Thyroid gland (tissue), 4 donors: ENCODE measurements at places on chromosomes 1 and 21. TPM values are rescaled to one million over a fixed set of nuclear protein-coding genes. Genes with fewer than 3 reads are reported as not detected.
A peak's percentile ranks its signal among the peaks of the same experiment; 100 is the strongest.

Gene A3GALT2
- not detected for total RNA-seq

Gene HFM1
- total RNA-seq, result 8.1 TPM

Gene PSEN2
- 22.9 TPM for total RNA-seq

Gene EXO1
- not detected for total RNA-seq

Gene FCAMR
- total RNA-seq, result not detected

Gene AMY2A
- total RNA-seq, result not detected

Gene TRAF3IP3
- 0.93 TPM for total RNA-seq

GRCh38 chr1:244369256-244370057, 82.3 kb downstream of the ADSS2 start:
- H3K27ac ChIP-seq, result no peak overlapping the region
- H3K4me1 ChIP-seq, result no peaks in the 10 kb centered on the region
- DNase-seq, result no peak
- no peak overlapping the region for H3K4me3 ChIP-seq
- no peaks in the 10 kb centered on the region for H3K36me3 ChIP-seq

DNA sequence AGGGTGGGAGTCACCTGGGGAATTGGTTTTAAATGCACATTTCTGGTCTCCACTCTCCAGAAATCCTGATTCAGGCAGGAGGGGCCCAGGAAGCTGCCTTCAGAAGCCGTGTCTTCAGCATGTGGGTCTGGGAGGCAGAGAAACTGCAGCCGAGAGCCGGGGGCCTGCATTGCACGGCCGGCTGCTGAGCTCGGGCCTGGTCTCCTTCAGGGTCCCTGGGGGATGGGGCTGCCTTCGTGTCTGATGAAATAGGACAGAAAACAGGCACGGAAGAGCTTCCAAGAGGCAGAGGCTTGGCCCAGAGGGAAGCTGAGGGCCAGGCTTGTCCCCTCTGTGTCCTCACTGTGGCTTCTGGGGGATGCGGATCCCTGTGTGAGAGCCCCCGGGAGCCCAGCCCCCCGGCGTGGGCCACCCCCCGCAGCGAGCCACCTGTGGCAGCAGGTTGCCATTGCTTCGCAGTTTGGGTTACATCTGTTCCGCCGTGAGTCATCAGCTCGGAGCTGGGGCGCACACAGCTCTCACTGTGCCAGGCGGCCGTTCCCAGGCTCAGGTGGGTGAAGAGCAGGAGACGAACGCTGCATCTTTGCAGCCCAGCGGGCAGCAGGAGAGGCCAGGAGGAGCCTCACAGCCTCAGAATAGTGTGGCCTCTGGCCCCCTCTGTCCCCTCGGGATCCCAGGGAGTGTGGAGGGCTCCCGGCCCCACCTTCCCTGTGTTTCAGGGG, 72.4 kb downstream of the AJAP1 start:
- no peaks in the 10 kb centered on the region for H3K36me3 ChIP-seq
- no peak overlapping the region for H3K27ac ChIP-seq
- no peak for DNase-seq
- no peaks in the 10 kb centered on the region for H3K4me1 ChIP-seq

DNA sequence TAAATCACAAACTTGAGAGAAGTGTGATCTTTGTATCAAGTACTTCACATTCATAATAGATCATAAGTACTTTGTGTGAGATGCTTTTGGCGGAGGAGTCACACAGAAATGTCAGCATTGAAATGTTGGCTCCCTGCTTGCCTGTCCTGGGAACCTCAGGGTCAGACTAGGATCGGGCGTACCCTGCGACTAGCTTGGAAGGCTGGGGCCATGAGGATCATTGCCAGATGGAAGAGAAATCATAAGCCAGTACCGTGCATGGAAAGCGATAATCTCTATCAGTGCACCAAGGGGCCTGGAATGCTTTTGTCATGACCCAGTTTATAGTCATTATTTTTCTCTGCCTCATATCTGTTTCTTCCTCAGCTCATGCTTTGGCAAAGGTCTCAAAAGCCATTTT, 35.5 kb downstream of the MTR start:
- no peaks in the 10 kb centered on the region for H3K4me1 ChIP-seq
- H3K4me3 ChIP-seq, result no peak overlapping the region
- no peak overlapping the region for H3K27ac ChIP-seq
- no peak for DNase-seq
- H3K36me3 ChIP-seq, result peaks cover 43% of the 10 kb centered on the region

DNA sequence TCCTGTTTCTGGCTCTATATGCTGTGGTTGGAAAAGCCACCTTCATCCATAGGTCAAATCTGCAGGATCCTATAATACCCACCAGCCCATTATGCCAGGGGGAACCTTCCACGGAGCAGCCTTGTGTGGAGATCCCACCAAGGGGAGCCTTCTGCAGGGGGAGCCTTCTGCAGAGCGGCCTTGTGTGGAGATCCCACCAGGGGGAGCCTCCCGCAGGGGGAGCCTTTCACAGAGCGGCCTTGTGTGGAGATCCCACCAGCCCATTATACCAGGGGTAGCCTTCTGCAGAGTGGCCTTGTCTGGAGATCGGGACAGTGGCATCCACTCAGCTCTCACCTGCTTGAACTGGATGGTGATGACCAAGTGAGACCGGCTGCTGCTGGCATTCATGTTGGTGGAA, 85.3 kb downstream of the SCCPDH start:
- H3K36me3 ChIP-seq, result no peaks in the 10 kb centered on the region
- no peak for DNase-seq
- H3K27me3 ChIP-seq, result no peaks in the 10 kb centered on the region
- no peak overlapping the region for H3K4me3 ChIP-seq
- no peaks in the 10 kb centered on the region for H3K4me1 ChIP-seq

- H3K27ac ChIP-seq, result no peak overlapping the region
- no peaks in the 10 kb centered on the region for H3K27me3 ChIP-seq
- DNase-seq, result no peak
- no peaks in the 10 kb centered on the region for H3K36me3 ChIP-seq
- no peaks in the 10 kb centered on the region for H3K4me1 ChIP-seq
Observed at GRCh38 chr1:157624471-157624870, 26.6 kb upstream of the FCRL4 start.

GRCh38 chr1:77316006-77316405, 34.2 kb downstream of the AK5 start:
- H3K4me3 ChIP-seq, result no peak overlapping the region
- no peak for DNase-seq
- H3K36me3 ChIP-seq, result no peaks in the 10 kb centered on the region
- no peak overlapping the region for H3K27ac ChIP-seq
- no peaks in the 10 kb centered on the region for H3K4me1 ChIP-seq
- no peaks in the 10 kb centered on the region for H3K27me3 ChIP-seq

DNA sequence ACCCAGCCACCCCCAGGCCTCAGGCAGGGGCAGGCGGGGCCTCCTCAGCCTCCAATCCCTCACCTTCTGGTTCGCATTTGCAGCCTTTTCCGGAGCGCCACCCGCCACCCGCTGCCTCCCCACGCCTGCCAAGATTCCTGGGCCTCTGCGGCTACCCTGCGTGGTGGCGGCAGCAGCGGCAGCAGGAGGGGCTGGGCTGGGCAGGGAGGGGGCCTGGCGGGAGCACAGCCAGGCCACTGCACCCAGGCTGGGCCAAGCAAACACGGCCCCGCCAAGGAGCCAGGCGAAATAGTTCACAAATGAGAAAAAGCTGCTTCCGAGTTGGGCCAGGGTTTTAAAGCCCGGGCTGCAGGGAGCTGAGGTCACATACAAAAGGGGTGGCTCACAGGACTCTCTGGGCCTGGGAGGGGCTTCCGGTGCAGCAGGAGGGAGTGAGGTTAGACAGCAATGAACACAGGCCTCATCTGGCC, 9.8 kb downstream of the COL8A2 start:
- no peak overlapping the region for H3K4me3 ChIP-seq
- no peak overlapping the region for H3K27ac ChIP-seq
- H3K4me1 ChIP-seq, result peaks cover 6% of the 10 kb centered on the region
- no peaks in the 10 kb centered on the region for H3K27me3 ChIP-seq
- no peak for DNase-seq

- H3K4me1 ChIP-seq, result peaks cover 2% of the 10 kb centered on the region
- peak; percentile 54 for DNase-seq
- H3K27ac ChIP-seq, result peak overlapping the region; percentile 73
- no peak overlapping the region for H3K4me3 ChIP-seq
Observed at GRCh38 chr1:201460814-201461644, 8.0 kb downstream of the PHLDA3 start.

DNA sequence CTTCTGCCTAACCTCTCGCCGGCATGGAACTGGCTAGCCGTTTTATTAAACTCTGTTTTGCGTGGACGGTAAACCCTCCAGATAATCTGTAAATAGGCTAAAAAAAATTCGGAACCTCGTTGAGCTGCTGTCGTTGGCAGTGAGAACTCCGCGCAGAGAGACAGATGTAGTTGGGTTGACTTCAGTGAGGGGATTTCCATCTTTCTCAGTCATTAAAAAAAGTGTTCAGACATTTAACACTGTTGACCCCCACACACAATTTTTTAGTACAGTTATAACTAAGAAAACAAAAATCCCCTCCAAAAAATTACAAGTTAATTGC, 464 bp downstream of the PARK7 start:
- DNase-seq, result no peak
- peak overlapping the region; percentile 70 for H3K27ac ChIP-seq
- peak overlapping the region; percentile 66 for H3K4me3 ChIP-seq
- H3K36me3 ChIP-seq, result peaks cover 20% of the 10 kb centered on the region

GRCh38 chr1:84889437-84889836, 3.6 kb downstream of the LPAR3 start:
- no peaks in the 10 kb centered on the region for H3K36me3 ChIP-seq
- no peaks in the 10 kb centered on the region for H3K27me3 ChIP-seq
- no peak overlapping the region for H3K4me3 ChIP-seq
- no peak overlapping the region for H3K27ac ChIP-seq
- peaks cover 3% of the 10 kb centered on the region for H3K4me1 ChIP-seq
- DNase-seq, result no peak

DNA sequence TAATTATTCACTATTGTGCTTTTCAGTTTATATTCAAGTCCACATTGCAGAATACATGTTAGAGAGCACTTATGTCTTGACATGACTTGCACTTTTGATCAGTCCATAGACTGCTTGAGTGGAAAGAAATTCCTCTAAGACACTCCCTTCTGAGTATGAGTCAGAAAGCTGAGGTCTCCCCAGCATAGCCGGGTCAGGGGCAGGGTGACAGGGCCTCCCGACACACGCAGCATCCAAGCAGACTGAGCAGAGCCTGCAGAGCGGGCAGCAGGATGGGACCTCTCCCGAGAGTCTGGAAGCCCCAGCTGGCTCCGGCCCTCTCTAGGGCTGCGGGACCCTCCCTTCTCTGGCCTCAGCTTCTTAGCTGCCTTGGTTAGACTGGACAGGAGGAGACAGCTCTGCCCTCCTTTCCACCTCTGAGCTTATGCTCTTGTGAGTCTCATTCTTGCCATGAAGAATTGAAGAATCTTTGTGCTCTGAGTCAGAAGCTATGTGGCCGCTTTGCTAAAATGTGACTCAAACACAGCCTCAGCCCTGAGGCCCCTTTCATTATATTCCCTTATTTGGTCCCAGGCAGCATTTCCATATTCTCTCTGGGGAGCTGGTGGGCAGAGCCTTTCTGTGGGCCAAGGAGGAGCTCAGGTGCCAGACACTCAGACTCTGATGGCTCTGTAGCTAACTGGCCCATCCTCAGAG, 11.2 kb upstream of the CAPN2 start:
- DNase-seq, result peak; percentile 81
- peaks cover 24% of the 10 kb centered on the region for H3K4me1 ChIP-seq
- H3K27me3 ChIP-seq, result no peaks in the 10 kb centered on the region
- peak overlapping the region; percentile 95 for H3K27ac ChIP-seq
- H3K4me3 ChIP-seq, result no peak overlapping the region

GRCh38 chr1:12643785-12644184, at the start of gene AADACL4:
AADACL4 (plus strand) TSS chr1:12644085; CDS start chr1:12644547, 462 bp downstream.
- no peaks in the 10 kb centered on the region for H3K4me1 ChIP-seq
- H3K27me3 ChIP-seq, result no peaks in the 10 kb centered on the region
- no peaks in the 10 kb centered on the region for H3K36me3 ChIP-seq
- H3K27ac ChIP-seq, result no peak within 1 kb of the TSS
- no peak for DNase-seq
- no peak within 1 kb of the TSS for H3K4me3 ChIP-seq

GRCh38 chr1:77624102-77624501, 58.4 kb downstream of the ZZZ3 start:
- H3K27me3 ChIP-seq, result no peaks in the 10 kb centered on the region
- H3K27ac ChIP-seq, result no peak overlapping the region
- no peaks in the 10 kb centered on the region for H3K36me3 ChIP-seq
- no peaks in the 10 kb centered on the region for H3K4me1 ChIP-seq

DNA sequence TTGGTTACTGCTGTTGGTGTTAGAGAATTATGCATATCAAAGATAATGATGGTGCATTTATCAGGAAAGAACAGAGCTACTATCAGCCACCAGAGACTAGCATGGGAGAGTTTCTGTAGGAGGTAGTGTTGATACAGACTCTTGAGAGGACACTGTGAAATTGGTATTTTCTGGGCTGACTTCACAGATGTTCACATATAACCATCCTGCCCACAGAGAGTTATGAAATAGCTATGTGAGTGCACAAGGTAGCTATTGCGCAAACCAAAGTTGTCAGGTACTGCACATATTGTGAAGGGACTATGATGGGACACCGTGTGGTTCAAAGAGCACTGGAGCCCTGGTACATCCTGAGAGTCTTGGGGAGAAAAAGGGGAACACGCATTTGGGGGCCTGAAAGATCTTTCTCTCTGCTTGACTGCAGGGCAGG, 1.4 kb upstream of the TLCD4 start:
- no peak for DNase-seq
- H3K4me1 ChIP-seq, result no peaks in the 10 kb centered on the region
- no peaks in the 10 kb centered on the region for H3K36me3 ChIP-seq

- H3K27ac ChIP-seq, result no peak overlapping the region
- H3K4me3 ChIP-seq, result no peak overlapping the region
- no peaks in the 10 kb centered on the region for H3K4me1 ChIP-seq
- no peaks in the 10 kb centered on the region for H3K27me3 ChIP-seq
- DNase-seq, result no peak
Observed at GRCh38 chr1:167003711-167004110, 14.6 kb downstream of the MAEL start.

GRCh38 chr1:198845851-198846250, 207.0 kb downstream of the PTPRC start:
- no peaks in the 10 kb centered on the region for H3K36me3 ChIP-seq
- no peaks in the 10 kb centered on the region for H3K4me1 ChIP-seq
- H3K27ac ChIP-seq, result no peak overlapping the region
- H3K27me3 ChIP-seq, result no peaks in the 10 kb centered on the region

DNA sequence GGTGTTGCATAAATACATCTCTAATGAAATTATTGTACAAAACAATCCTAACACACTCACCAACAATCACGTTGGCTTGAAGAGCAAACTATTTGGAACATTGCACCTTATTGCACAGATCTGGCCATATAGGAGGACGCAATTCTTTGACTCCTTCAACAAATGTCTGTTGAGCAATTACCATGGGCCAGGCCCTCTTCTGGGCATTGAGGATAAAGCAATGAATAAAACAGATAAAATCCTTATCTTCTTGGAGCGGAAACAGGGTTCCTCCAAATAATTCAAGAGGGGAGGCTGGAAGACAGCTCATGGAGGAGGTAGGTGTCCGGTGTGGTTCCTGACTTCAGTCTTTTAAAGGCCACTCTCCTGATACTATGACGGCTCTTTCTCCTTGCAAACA, 43.3 kb downstream of the PAX7 start:
- no peaks in the 10 kb centered on the region for H3K36me3 ChIP-seq
- H3K27me3 ChIP-seq, result no peaks in the 10 kb centered on the region
- no peak overlapping the region for H3K4me3 ChIP-seq
- no peak overlapping the region for H3K27ac ChIP-seq
- no peak for DNase-seq
- H3K4me1 ChIP-seq, result no peaks in the 10 kb centered on the region

- DNase-seq, result peak; percentile 47
- no peaks in the 10 kb centered on the region for H3K36me3 ChIP-seq
- H3K4me1 ChIP-seq, result peaks cover 13% of the 10 kb centered on the region
- peak within 1 kb of the TSS; percentile 74 for H3K4me3 ChIP-seq
- no peak within 1 kb of the TSS for H3K27ac ChIP-seq
- H3K27me3 ChIP-seq, result no peaks in the 10 kb centered on the region
Observed at GRCh38 chr1:94819945-94820746, at the start of gene SLC44A3. SLC44A3 (plus strand) TSS chr1:94820357; CDS start chr1:94820452, 95 bp downstream.
